A549 treated with ZK216348 at 1 μM for 4 hours (cell line): ENCODE measurements at places on chromosomes 13 and 19. TPM values are rescaled to one million over a fixed set of nuclear protein-coding genes. Genes with fewer than 3 reads are reported as not detected.

The SOX1 gene
- total RNA-seq: not detected in 5 replicates

The AP1M1 gene
- 49.4 to 72.9 TPM (median 69.5 TPM) in 5 replicates for total RNA-seq

The FAM83E gene
- 0.34 to 0.72 TPM (median 0.42 TPM) in 4 of 5 replicates, not detected in the other for total RNA-seq

The CCNA1 gene
- 0.21 to 0.46 TPM (median 0.25 TPM) in 5 replicates for total RNA-seq

The IL4I1 gene
- total RNA-seq: 0.19 to 0.88 TPM (median 0.64 TPM) in 5 replicates

The F10 gene
- total RNA-seq: not detected in 5 replicates

The KLK14 gene
- 0.20 to 0.68 TPM (median 0.28 TPM) in 5 replicates for total RNA-seq
